ENCODE measurements at places on chromosomes 16 and 17.

GRCh38 chr17:41666237-41666641 lies 22.4 kb upstream of the EIF1 start:
- DNase-seq = peak; percentile 61

DNA sequence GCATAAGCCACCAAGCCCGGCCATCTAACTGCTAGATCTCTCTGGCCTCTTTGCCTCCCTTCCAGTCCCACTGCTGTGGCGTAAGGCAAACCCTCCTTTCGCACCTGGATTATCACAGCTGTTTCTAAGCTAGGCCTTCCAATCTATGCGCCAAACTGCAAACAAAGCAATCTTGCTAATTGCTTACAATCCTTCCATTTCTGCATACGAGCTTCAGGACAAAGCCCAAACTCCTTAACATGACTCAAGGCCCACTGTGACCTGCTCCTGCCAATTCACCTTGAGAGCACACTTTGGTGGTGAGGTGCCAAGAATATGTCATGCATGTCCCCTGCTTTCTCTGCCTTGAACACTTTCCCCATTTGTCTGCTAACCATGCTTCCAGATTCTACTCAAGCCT lies 6.0 kb upstream of the ARL5C start:
- DNase-seq = no peak

- no peak for DNase-seq
These were observed 30.8 kb upstream of the RBBP6 start for GRCh38 chr16:24508614-24509013.

GRCh38 chr16:57082664-57083063 lies 9.7 kb upstream of the CPNE2 start:
- no peak for DNase-seq
